Dermis blood vessel endothelial cell (primary cell): ENCODE measurements at places on chromosomes 11 and 22. TPM values are rescaled to one million over a fixed set of nuclear protein-coding genes. Genes with fewer than 3 reads are reported as not detected.

Gene TRIM48
- not detected in 2 replicates for total RNA-seq

Gene PLA2G3
- not detected in 2 replicates for total RNA-seq

Gene PLXNB2
- total RNA-seq = 96.1 and 135 TPM in 2 replicates

Gene ILK
- total RNA-seq = 163 and 202 TPM in 2 replicates

Gene FAM180B
- not detected in 2 replicates for total RNA-seq

Gene C11orf42
- not detected in 2 replicates for total RNA-seq

Gene CCDC87
- total RNA-seq = 0.17 and 0.28 TPM in 2 replicates

Gene TTC36
- 2.5 and 3.2 TPM in 2 replicates for total RNA-seq

Gene GGTLC2
- total RNA-seq = not detected in 2 replicates

- peak; percentile 25 for DNase-seq
Measured at GRCh38 chr22:39556970-39557841, 13.3 kb upstream of the CACNA1I start.

GRCh38 chr11:125090816-125091215 is 20.6 kb downstream of the TMEM218 start:
- no peak for DNase-seq

- DNase-seq = no peak
Measured at GRCh38 chr11:109443052-109443451, 21.1 kb downstream of the C11orf87 start.

GRCh38 chr22:46443850-46444389 is 93.5 kb downstream of the CELSR1 start:
- DNase-seq = no peak

DNA sequence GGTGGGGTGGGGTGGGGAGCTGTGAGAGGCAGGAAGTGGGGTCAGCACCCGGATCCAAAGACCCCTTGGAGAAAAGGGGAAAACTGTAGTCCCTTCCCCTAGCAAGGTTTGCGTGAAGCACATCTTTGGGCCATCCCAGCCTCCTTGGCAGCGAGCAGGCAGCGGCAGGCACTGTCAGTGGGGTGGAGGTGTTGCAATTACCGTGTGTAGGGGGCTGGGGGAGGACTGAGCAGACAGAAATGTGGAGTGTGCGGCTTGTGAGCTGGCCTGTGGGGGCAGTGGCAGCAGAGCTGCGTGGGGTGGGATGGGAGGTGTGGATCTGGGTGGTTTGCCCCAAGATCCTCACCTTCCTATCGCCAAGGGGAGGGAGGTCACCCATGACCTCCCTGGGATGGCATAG is 16.4 kb downstream of the DAGLA start:
- no peak for DNase-seq

DNA sequence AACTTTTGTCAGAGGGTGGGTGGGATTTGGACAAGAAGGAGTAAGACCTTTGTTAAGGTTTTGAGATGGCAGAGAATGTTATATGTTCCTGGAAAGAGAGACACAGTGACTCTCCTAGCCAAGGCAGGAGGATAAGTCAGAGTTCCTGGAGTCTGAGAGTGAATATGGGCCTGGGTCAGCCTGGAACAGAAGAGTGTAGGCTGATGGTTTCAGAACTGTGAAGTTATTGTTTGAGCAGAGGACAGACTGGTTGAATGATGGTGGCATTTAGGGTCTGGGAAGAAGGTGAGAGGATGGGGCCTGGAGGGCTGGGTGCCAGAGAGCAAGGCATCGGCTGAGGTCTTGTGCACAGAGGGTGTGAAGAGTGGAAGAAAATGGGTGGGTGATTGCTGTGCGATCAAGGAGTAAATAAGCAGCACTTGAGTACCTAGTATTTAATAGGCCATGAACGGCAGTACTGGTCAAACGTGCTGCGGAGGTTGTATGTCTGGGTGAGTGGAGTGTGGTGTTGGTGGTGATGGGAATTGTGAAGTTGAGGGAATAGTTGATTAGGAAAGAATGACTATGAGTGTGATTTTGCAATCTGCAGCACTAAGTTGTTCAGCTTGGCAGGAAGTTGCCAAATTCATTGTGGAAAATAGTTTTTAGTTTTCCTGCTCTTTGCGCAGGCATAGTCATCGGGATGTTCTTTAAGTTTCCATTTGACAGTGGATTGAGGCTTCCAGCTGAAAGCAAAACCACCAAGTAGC is 1.8 kb downstream of the PANX1 start:
- peak; percentile 59 for DNase-seq

- DNase-seq = no peak
Measured at GRCh38 chr11:15903246-15903645, 453.1 kb downstream of the SOX6 start.

- no peak for DNase-seq
Measured at GRCh38 chr11:30585125-30585891, 845 bp downstream of the MPPED2 start.

DNA sequence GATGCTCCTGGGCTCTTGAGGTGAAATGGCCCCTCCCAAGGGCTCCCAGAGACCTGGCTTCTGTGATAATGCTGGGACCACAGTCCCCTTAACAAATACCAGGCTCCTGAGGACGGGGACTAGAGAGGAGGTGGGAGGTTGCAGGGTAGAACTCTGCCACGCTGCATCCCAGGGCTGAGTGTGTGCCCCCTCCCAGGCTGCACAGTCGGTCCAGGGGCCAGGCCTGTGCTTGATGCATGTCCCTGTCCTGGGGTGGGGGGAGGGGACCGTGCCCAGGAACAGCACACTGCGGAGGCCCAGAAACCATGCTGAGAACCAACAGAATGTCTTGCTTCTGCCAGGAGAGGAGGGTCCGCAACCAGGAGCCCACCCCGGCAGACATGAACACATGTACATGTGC is 9.3 kb downstream of the CSF2RB start:
- no peak for DNase-seq

- DNase-seq = no peak
Measured at GRCh38 chr22:44379817-44380755, 67.3 kb upstream of the SHISAL1 start.

DNA sequence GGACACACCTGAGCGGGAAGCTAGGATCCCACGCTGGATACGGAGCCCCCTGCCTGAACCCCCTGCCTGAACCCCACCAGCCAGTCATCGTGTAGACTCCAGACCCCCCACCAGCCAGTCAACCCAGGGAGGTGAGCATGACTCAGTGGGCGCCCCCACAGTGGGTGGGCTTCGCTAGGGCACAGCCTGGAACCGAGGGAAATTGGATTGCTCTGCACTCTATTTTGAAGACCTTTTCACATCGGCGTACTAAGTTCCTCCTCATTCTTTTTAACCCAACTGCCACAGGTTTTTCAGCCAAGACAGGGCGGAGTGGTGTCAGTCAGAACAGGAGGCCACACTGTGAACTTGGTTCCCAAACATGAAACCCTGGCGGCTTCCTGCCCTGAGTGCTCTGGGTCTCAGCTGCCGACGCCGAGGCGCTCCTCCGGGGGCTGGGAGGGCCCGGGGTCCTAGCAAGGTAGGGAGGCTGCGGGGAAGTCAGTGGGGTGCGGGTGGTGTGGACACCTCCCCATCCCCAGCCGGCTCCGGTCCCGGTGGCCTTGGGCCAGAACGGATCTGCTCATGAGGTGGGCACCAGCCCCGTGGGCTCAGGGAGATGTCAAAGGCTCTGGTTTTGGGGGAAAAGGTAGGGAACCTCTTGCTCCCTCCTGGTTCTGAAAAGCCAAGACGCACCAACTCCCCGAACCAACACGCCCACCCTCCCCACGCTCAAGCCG is 57.0 kb downstream of the BRD1 start:
- no peak for DNase-seq

DNA sequence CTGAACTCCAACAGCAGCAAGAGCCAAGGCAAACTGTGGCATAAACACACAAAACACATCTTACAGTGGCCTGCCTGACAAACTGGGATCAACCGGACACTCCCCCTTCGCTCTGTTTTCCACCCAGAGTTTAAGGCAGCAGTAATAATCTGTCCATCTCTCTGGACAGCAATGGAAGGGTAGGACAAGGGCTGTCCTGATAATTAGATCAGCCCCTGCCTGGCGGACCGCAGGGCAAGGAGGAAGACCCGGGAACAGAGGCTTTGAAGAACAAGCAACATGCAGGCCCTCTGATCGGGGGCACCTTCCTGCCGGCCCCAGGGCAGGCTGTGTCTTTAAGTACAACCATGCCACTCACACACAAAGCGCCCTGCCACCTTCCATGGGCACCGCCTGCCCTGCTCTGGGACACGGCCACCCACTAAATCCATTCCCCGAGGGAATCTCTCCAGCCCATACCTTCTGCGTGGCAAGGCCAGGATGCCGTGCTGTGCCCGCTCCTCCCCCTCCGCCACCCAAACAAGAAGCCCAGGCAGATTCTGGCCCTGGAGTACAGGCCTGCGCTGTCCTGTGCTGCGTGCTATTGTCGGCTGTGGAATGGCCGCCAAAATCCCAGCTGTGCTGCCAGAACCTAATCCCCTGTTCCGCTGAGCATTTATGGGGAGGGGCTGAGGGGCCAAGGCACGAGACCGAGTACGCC is 38.8 kb downstream of the NUMA1 start:
- peak; percentile 75 for DNase-seq

DNA sequence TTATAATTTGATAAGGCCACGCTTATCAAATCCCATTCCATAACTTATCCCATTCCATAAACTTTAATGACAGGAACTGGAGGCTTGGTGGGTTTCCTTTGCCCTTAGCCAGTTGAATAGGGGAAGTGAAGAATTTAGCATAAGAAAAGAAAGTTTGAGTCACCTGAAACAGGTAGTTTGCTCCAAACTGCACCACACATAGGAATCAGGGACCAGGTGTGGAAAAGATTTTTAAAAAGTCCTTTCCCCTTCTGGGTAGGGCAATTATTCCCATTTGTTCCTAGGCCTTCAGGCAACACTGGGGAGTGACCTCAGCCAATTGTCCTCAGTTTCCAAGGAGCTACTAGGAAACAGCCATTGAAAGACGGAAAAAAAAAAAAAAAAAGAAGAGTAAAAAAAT is 525.7 kb upstream of the CNTN5 start:
- DNase-seq = no peak

GRCh38 chr11:119776031-119776636 is 47.1 kb upstream of the NECTIN1 start:
- no peak for DNase-seq

DNA sequence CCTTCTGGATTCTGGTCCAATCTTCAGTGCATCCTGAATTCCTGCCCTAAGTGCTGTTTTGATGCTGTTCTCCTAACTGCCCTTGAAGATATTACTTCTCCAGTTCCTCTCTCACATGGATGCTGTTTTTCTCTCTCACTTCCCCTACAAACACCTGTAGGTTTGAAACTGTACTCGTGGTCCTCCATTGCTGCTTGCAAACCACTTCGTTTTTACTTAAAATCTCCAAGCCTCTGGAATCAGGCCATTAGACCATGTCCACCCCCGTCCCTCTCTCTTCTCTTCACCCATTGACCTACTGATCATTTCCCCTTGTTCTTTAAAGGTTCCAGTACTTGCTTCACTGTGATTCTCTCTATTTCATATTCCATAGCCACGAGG is 988.1 kb downstream of the NTM start:
- no peak for DNase-seq

GRCh38 chr22:35044607-35045390 is 21.2 kb upstream of the ISX start:
- no peak for DNase-seq

DNA sequence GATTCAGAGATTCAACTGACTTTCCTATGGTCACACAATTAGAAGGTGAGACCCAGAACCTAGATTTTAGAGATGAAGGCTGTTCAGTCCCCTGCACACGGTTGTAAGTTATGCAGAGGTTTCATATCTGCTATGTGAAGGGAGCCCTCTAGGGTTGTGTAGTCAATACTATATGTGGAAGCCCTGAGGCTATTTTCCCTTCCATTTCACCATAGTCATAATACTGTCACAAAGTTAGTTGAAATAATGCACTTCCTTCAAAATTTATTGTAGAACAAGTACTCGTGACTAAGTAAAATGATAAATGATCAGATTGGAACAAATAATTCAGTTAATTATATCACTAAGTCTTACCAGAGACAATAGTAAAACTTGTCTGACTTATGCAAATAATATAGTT is 48.8 kb downstream of the ENDOD1 start:
- DNase-seq = peak; percentile 58

DNA sequence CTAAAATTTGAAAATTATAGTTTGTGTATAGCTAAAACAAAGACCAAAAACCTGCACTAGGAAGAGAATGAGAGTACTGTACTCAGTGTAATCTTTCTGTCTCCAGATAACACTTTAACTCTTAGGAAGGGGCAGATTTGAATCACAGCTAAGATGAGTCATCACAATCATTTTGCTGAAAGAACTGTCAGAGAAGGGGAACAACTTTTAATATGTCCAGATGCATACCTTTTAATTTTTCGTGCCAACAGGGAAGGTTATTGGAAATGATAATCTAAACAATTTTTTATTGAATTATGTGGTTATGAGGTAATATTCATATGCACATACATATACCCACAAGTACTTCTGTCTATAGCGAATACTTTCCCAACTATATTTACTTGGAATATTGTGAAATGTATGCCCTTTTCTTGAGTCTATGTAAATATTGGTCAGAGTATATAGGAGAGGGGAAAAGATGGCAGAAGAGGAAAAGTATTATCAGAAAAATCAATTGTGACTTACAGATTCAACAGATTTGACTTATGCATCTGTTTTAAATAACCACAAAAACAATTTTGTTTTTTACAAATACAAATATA is 51.1 kb upstream of the MUC15 start:
- no peak for DNase-seq

DNA sequence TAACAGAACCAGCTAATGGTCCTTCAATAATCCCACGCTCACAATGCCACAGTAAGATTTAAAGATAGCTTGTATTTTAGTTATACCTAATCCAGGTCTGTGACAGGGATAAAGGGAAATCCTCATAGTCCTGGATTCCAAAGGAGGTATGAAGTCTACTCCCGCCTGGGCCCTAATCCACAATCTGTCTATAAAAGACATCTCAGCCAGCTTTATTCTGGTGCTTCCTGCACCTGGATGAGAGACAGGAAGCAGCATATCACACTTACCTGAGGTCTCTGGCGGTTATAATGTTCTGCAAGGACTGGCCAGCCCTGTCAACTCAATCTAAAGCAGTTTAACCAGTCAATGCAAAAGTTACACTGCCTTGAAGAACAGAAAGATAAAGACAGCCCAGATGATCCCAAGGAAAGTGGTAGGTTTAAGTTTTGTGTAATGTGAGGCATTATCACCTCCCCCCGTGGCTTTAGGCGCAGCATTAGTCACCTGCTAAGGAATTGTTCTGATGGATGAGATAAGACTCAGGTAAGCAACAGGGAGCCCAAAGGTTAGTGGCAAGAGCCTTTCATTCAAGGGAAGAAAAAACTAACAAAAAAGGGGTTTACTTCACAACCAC is 57.6 kb downstream of the PLEKHA7 start:
- no peak for DNase-seq

DNA sequence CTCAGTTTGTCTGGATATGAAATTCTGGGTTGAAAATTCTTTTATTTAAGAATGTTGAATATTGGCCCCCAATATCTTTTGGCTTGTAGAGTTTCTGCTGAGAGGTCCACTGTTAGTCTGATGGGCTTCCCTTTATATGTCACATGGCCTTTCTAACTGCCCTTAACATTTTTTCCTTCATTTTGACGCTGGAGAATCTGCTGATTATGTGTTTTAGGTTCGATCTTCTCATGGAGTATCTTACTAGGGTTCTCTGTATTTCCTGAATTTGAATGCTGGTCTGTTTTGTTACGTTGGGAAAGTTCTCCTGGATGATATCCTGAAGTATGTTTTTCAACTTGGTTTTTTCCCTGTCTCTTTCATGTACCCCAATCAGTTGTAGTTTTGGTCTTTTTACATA is 22.8 kb downstream of the OR52A5 start:
- no peak for DNase-seq
